ENCODE measurements at places on chromosomes 3 and 15. TPM values are rescaled to one million over a fixed set of nuclear protein-coding genes. Genes with fewer than 3 reads are reported as not detected.

Gene EIF4A2
- total RNA-seq: 374 TPM

Gene KCNH8
- total RNA-seq: not detected

DNA sequence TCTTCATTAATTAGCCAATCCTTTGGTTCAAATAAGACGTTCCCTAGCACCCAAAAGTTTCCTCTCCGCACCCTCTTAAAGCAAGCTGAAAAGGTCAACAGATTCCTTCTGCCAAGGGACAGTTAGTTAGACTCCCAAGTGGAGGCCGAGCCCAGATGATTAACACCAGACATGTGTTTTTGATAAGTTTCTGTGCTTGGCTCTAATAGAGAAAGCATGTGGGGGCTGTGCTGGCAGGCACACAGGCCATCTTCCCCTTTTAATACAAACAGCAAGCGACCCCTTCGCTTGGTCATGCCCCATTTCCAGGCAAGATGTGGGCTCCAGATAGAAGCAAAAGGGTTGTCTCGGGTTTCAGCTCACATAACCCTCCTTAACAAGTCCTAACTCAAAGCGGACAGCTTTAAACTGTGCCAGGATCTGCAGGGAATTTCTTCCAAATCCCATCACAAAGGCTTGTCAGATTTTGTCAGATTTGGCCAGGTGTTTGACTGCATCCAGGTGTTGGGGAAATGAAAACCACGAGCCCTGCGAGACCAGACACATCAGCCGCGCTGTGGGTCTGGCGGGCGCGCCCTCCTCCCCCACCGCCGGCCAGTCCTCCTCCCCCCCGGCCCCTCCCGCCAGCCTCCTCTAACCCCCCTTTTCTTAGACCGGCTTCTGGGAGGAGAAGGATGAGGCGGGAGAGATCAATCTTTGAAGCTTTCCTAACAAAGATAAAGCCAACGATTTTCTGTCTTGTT, 3.3 kb downstream of the HES1 start:
- DNase-seq: no peak

DNA sequence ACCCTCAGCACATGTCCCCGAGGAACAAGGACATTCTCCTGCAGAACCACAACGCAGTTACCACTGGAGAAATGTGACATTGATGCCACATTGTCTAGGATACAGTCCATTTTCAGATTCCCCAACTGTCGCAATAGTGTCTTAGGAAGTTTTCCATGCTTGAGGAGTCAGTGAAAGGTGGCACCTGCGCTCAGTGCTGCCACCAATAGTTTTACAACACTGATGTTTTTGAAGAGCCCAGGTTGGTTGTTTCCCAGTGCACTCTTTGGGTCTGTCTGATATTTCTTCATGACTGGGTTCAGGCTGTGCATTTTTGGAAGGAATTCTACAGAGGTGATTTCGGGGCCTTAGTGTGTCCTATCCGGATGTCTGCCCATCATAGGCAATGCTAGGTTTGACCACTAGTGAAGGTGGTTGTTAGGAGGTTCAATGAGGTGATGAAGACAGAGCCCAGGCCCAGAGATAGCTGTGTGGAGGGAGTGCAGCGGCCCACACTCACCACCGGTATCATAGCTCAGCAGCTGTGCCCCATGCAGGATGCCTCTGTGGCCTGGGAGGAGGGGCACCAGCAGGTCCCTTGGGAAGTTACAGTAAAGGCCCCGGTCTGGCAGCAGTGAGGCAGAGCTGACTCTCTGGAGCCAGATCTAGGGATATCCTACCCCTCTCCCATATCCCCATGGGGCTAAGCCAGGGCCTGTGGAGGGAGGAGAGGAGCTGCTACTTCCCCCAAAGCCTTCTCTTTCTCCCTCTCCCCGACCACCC, 96.6 kb downstream of the DNAJB8 start:
- DNase-seq: no peak

DNA sequence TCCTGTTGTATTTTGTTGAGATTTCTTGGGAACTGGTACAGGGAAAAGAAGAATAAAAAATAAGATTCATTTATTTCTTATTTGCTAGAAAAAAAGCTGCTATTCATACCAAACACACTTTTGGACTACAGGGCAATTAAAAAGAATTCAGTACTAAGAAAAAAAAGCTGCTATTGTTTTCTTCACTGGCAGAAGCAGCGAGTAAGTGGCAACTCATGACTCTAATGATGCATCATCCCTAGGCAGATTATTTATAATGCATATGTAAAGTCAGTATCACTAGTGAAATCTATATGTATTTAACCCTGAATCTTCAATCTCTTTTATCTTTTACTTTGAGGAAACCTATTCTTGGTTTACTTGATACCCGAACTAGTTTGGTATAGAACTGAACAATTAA, 15.2 kb downstream of the PFN2 start:
- DNase-seq: no peak

DNA sequence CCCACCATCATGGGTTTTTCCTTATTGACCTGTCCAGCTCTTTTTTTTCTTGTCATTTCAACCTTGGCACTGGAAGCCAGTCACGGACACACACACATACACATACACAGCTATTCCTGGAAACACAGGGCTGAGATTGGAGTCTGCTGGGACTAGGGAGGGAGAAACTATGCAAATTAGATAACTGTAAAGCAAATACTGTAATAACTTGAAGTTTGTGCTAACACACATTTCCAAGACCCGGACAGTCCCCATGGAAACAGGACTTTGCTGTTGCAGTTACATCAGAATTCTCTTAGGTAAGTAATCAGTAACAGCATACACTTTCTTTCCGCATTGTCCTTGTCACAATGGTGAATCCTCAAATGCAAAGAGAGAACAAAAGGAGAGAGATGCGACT, 304.4 kb downstream of the KBTBD8 start:
- no peak for DNase-seq

GRCh38 chr15:100172356-100173024, 169.3 kb downstream of the ADAMTS17 start:
- DNase-seq: peak; percentile 11

- DNase-seq: no peak
Observed at GRCh38 chr15:29522373-29523276, 253.0 kb upstream of the NSMCE3 start.

GRCh38 chr3:72289692-72290071, 504.7 kb upstream of the PROK2 start:
- no peak for DNase-seq

All from activated CD8-positive, alpha-beta memory T cell treated with anti-CD3 and anti-CD28 coated beads, Interleukin-2, amount 10 ng/mL, durations not matched to agents 7 days and 5 days (primary cell).